ENCODE measurements at places on chromosomes 5 and 9.

DNA sequence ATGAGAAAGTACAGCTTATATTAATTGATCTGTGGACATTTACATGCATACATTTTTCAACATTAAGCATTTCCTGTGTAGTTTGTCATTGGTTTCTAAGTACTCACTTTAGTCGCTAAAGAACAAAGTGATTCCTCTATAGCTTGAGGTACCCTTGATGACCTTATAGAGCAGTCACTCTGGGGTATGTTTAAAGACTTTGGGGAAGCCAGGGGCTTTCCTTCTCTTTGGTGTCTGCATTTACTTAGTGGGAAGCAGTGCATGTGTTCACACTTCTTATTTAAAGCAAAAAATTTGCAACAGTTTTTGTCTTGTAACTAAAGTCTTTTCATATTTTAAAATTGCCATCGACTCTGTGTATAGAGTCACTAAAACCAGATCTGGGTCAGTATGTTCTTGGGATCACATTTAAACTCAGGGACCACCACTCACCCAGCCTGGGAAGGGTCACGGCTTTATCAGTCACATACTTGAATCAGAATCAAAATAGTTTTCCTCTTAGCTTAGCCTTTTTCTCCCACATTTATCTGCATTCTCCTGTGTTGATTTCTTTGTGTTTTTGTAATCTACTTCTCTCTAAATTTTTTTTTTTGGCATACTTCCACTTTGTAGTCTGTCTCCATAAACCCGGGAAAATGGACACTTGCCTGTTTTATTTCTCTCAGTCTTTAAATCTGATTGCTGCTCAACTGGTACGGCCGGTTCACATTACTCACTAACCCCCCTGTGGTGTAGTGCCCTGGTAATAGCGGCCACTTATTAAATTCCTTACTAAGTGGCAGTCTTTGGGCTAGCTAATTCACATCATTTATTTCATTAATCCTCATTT, 143.9 kb upstream of the FBN2 start:
- DNase-seq: no peak

- no peak for DNase-seq
These were observed 135.2 kb downstream of the SMARCA2 start for GRCh38 chr9:2150338-2150737.

DNA sequence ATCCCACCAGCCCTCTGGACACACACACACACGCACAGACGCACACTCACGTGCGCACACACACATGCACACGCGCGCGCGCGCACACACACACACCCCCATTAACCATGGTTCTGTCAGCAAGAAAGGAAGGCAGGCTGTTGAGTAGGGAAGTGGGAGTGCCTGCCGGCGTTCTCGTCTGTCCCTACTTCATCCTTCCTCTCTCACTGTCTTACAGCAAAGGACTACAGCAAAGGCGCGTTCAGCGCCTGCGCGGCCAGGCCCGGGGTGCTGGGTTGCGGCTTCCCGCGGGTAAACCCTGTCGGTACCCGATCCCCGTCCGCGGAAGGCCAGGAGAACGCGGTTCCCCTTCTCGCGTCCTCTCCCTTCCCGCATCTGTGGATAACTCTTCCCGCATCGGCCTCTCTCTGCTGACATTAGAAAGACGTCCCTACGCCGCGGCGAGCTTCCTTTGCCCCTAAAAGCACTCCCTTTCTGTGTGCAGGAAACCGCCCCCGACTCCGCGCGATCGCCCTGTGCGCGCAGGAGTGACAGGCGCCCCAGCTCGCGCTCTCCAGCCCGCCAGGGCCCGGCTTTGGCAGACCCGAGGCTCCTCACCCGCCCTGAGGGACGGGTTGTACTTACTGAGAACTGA, 219.2 kb downstream of the AGTPBP1 start:
- peak; percentile 59 for DNase-seq

DNA sequence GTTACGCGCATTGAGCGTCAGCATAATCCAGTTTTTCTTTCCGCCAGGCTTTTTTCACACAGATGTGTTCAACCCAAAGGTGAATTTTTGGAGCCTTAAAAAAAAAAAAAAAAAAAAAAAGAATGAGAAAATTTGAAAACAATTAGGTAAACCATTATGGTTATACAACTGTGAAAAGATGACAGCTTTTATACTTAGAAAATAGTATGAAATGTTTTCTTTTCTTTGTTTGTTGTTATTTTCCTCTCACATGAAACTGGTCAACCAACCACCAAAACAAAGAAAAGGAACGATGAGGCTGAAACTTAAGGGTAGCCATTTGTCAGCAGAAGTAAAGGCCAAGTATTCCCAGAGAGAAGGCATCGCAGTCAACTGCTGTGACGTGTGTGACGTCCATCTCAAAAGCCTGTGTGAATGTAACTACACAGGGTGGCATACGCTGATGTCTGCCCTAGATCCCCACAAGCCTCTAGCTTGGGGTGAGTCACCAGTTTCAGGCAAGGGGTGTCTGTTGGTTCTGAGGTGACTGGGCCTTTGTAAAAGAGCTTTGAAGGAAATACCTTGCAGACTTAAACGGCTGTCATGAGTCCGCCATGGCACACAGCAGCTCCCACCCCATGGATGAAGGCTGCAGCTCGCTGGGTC, 182.9 kb downstream of the AOPEP start:
- no peak for DNase-seq

DNA sequence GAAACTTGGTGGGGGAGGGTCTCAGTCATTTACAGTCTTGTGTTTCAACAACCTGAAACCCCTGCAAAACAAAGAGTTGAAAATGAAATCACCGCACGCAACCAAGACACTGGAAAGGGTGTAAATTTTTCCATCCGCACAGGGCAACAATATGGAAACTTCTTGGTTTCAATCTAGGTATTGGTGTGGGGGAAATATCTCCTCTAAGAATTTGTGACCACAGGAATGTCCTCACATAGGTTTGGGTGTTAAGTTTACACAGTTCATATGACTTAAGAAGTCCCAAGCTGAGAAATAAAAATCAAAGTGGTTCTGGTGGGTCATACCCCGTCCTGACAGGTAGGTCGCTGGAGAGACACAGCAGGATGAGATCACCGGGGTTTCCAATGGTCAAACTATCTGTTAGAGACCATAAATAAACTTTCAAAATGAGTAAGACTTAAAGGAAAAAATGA, 51.9 kb upstream of the PIP5K1B start:
- DNase-seq: no peak

DNA sequence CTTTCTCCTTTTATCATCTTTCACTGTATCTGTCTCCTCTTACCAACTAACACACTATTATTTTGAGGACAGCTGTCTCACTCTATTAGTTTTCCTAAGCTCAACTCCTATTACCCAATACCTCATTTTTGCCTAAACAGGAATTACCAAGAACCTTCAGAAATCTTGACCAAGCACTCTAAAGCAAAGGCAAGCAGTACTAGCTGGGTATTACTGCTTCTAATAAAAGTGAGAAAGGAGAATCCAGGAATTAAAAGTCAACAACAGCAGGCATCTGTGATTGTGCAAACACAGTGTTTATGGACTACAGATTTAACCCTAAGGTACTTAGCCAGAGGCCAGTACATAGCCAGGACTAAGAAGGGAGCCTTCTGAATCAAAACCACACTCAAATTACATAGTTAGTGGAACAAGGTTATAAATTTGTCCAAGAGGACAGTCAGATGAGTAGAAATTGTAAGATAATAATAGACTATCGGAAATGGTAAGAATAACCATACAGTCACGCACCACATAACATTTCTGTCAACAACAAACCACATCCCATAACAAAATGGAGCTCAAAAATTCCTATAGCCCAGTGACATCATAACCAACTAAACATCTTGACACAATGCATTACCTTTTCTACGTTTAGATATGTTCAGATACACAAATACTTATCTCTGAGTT, 8.3 kb downstream of the RFX3 start:
- no peak for DNase-seq

DNA sequence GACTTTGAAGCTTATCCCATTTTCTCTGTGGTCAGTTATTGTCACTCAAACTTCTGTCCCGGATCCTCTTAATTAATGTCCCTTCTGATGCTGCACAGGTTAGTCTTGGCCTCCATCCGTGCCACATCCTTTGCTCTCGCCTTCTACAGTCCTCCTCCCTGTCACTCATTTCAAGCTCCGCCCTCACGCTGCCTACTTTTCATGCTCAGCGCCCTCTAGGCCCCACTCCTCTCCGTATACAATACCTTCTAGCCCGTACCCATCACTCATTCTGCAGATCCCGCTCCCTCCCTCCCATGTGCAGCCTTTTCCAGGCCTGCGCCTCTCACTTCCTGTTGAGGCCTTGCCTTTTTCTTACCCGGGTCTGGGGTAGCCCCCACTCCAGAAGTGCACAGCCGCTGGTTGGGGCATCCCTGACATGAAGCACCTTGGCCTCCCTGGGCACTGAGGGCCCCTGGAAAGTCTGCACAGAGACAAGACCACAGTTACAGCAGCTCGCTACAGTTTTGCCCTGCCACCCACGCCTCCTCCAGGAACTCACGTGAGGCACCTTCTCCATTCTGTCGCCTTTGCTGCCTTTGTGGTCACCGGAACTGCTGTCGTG, 88.5 kb upstream of the SLC25A48 start:
- no peak for DNase-seq

GRCh38 chr9:38075272-38075671, 6.2 kb upstream of the SHB start:
- DNase-seq: no peak

DNA sequence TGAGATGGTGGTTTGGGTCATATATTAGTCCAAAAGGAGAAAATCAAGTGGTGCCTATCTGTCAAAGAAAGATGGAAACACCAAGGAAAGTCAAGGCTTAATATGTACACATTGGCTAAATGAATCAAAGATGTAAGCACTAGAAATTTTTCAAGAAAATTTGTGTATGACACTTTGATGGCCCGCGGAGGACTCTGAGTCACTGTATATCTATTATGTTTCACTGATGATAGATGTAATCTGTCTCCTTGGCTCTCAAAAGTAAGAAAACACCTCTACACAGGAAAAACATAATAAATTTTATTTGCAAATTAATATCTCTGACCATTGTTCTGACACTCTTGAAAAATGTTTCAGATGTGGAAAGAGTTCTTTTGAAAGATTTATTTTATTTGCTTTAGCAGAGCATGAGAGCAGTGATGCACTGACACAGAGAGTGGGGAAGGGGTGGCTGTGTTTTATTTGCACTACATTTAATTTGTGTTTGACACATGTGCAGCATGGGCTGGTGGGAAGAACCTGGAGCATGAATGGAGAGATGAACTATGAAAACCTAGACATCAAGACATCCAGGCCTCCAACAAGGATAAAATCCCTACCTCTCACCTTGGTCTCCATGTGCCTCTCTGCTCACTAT, 180.8 kb upstream of the GAS1 start:
- no peak for DNase-seq

DNA sequence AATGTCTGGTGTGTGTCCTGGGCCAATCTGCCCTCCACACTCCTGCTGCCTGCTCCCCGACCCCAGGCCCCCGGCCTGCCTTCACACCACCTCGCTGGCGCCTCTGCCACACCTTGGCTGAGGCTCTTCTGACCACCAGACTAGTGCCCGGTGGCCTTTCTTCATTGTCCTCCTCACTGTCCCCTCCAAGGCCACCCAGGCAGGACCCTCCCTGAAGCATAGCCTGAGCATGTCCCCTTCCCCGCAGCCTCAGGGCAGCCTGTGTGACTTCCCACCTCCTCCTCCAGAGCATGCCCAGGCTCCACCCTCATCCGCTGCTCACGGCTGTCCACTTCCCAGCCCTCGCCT, 154.6 kb downstream of the OLFM1 start:
- no peak for DNase-seq

- no peak for DNase-seq
These were observed 142.1 kb upstream of the CCDC152 start for GRCh38 chr5:42614509-42614908.

DNA sequence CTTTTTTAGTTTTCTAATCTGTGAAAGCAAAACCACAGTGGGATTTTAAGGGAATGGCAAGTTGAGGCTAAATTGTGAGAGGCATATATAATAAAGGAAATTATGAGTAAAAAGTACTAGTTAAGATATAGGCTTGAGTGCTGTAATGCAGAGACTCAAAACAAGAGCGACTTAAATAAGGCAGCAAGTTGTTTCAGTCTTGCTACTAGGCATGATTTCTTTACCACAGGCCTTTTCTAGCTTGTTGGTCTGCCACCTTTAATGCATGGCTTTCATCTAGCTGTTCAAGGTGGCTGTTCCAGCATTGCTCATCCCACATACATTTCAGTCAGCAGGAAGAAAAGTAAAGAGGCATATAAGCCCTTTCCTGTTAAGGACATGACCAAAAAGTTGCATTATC, 427.9 kb upstream of the ADAMTSL1 start:
- DNase-seq: no peak

GRCh38 chr5:142845954-142846398, 75.8 kb downstream of the ARHGAP26 start:
- no peak for DNase-seq

Data from hepatocyte (in vitro differentiated cells).